Stimulated activated CD4-positive, alpha-beta T cell treated with anti-CD3 and anti-CD28 coated beads, TNF-alpha, amount 100 ng/mL, for 24 hours (primary cell): ENCODE measurements at places on chromosomes 5 and 9.

- no peak for DNase-seq
Measured at GRCh38 chr5:122291000-122291901, 20.8 kb upstream of the SNCAIP start.

- no peak for DNase-seq
Measured at GRCh38 chr5:10335711-10336470, 17.6 kb upstream of the MARCHF6 start.

- DNase-seq = no peak
Measured at GRCh38 chr9:132699956-132700355, 29.7 kb downstream of the GTF3C4 start.

- no peak for DNase-seq
Measured at GRCh38 chr5:113293068-113293974, 141.5 kb downstream of the TSSK1B start.

- no peak for DNase-seq
Measured at GRCh38 chr5:127351418-127351817, 60.8 kb downstream of the MEGF10 start.

DNA sequence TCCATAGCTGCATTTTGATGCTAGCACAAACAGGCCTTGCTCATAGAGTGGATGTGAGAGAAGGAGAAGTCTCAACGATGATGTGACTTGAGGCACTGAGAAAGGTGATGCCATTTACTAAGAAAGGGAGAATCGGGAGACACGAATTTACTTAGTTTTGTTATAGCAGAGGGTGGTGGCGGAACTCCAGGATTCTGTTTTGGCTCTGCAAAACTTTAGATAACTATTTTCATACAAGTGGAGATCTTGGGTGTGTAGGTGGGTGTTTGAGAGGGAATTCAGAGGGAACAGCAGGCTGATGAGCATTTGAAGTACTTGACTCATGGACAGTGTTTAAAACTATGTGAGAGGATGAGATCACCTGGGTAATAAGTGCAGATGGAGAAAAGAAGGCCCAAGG lies 43.2 kb downstream of the CACNA1B start:
- DNase-seq = no peak

- DNase-seq = no peak
Measured at GRCh38 chr5:52920929-52921328, 68.2 kb upstream of the ITGA2 start.

- DNase-seq = no peak
Measured at GRCh38 chr5:157362012-157362411, 96.1 kb downstream of the CYFIP2 start.

GRCh38 chr5:94316916-94317838 lies 301.2 kb downstream of the KIAA0825 start:
- DNase-seq = no peak

- no peak for DNase-seq
Measured at GRCh38 chr5:134053840-134054338, 49.1 kb upstream of the VDAC1 start.

- no peak for DNase-seq
Measured at GRCh38 chr9:122265149-122265915, 650 bp downstream of the MRRF start.

- no peak for DNase-seq
Measured at GRCh38 chr9:27404661-27405060, 107.7 kb upstream of the EQTN start.

DNA sequence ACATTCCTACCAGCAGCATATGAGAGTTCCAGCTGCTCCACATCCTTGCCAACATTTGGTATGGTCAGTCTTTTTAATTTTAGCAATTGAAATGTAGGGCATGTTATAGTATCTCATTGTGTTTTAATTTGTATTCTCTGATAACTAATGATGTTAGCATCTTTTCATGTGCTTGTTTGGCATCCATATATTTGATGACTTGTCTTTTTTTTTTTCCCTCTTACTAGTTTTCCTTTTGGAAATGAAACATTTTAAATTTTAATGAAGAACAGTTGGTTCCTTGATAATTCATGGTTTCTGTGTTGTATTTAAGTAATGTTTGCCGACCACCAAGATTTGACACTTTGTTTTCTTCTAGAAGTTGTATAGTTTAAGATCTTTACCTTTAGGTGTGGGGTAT lies 8.8 kb downstream of the OGN start:
- DNase-seq = no peak

DNA sequence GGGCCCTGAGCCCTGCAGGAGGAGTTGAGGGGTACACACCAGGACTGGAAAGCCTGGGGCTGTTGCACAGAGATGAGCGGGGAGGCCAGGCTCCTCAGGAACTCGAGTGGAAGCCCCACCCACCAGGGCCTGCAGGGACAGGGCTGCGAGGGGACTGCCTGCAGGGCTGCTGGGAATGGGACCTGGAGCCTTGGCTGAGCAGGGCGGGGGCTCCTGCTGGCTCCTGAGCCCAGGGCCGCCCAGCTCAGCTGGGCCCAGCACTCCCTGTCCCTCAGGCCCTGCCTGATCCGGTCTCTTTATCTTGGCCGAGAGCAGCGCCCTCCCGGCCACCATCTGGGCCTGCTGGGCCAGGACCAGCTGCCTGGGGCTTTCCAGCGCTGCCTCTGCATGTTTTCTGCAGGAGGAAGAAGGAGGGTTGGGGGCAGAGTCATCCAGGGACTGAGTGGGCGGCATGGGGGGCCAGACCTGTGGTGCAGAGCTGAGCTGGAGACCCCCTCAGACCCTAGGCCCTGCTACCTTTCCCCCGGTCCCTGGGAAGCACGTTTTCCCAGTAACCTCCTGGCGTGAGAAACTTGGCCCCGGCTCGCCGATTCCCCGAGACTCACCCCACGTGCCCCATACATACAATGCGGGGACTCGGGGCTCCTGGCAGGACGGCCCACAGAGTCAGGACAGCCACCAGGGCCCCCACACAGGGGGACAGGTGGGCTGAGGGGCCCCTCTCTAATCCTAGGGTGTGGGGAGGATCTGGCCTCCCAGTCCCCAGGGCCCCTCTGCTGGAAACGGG lies 9.4 kb downstream of the LCN12 start:
- DNase-seq = no peak

DNA sequence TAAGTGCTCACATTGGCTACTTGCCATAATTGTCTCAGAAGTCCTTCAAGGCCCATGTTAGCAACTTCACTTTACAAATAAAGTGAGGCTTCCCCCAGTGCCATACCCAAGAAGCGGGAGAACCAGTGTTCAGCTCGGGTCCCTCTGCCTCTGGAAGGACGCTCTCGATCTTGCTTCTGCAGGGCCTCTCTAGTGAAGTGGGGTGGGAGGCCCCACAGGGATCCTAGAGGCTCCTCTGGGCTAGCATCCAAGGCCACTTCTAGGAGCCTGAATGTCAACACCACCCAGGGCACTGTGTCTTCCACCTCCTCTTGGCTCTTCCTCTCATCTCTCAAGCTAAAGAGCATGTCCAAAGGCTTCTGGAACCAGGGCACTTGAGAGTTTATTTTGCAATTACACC lies 282.5 kb downstream of the GADD45G start:
- DNase-seq = no peak

DNA sequence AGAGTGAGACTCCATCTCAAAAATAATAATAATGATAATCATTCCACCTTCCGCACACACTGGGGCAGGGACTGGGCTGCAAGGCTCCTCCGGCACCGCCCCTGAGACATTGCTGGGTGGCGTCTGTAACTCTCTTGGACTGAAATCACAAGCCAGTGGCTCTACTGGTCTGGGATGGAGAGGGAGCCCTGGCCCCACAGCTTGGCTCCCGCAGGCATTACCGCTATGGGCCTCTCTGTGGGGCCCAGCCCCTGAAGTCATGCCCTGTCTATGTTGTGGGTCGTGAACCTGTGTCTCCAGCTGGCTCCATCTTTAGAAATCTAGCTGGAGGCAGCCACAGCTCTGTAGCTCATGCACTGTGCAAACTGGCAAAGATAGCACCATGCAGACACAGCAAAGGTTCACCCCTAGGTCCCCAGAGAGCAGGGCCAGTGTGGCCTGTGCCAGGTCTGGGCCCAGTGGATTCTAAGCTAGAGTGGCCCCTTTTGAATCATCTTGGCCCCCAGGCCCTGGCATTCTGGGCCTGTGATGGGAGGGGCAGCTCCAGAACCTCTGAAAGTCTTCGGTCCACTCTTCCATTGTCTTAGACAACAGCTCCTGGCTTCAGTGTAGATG lies 36.1 kb upstream of the COL5A1 start:
- no peak for DNase-seq

GRCh38 chr9:137590123-137590468 lies 216 bp downstream of the ZMYND19 start:
- no peak for DNase-seq

DNA sequence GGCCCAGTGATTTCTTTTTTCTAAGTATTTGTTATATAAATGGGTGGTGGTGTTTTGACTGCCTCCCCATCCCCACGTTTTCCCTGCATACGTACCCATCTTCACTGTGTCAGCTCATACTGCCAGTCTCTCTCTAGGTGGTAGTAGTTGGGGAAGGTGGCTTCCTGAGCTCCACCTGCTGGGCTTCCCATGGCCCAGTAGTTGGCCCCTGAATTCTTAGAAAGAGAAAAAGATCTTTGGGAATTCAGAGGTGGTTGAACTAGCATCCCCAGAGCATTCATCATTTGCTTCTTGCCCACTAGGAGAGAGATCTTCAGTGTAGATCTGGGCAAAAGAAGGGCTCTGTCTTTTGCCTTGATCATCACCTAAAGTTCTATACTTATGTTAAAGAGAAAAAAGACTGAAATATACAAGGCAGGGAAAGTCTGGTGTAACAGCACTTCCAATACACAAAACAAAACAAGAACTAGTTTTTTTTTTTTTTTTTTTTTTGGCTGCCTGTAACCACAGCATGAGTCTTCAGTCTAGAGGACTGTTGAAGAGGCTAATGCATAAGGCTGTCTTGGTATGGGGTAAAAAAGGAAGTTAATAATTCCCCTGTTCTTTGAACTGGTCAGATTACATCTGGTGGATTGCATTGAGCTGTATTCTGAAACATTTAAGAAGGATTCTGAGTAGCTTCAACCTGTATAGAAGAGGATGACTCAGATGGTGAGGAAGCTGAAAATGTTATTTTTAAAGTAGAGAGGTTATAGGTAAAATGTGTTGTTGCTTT lies 128.7 kb downstream of the ATG10 start:
- DNase-seq = no peak

DNA sequence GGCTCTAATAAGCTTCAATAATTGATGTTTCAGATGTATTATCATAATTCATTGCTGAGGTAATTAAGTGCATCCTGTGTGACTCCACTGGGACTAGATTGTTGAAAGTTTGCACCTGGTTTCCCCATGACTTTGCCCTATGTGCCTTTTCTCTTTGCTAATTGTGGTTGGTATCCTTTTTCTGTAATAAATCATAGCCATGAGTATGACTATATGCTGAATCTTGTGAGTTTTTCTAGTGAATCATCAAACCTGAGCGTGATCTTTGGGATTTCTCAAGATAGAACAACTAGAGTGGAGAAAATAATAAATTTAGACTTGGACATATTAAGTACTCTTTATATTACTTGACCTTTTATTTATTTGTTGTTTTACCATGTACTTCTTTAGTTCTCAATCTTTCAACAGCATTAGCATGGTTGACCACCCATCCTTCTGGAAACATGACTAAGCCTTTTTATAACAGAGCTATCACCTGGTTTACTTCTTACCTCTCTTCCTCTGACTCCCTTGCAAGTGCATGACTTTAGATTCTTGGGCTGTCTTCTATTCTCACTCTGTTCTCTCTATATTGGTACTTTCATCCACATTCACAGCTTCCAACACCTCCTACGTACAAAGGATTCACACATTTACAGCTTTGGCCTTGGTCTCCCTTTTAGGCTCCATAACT lies 239.6 kb upstream of the TAS2R1 start:
- DNase-seq = no peak

- DNase-seq = no peak
Measured at GRCh38 chr9:84151640-84152039, 171.0 kb downstream of the RMI1 start.

DNA sequence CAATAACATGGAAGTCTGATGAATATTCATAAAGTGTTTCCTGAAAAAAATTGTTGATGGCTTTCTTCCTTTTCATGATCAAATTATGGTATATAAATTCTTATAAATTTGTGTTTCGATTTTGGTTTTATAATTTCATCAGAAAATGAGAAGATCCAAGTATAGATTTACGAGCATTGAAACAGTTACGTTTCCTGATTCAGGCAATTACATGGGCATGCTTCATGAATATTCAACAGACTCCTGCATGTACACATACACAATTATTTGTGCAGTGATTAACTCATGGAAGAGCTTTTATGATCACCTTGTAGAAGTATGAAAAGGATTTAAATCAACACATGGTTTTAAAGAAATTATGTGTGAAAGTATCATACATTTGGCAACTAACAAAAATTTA lies 136.7 kb downstream of the MPDZ start:
- DNase-seq = no peak

- DNase-seq = no peak
Measured at GRCh38 chr5:11027660-11028059, 266.6 kb upstream of the DAP start.

GRCh38 chr5:153601377-153601776 lies 110.9 kb downstream of the GRIA1 start:
- DNase-seq = no peak

DNA sequence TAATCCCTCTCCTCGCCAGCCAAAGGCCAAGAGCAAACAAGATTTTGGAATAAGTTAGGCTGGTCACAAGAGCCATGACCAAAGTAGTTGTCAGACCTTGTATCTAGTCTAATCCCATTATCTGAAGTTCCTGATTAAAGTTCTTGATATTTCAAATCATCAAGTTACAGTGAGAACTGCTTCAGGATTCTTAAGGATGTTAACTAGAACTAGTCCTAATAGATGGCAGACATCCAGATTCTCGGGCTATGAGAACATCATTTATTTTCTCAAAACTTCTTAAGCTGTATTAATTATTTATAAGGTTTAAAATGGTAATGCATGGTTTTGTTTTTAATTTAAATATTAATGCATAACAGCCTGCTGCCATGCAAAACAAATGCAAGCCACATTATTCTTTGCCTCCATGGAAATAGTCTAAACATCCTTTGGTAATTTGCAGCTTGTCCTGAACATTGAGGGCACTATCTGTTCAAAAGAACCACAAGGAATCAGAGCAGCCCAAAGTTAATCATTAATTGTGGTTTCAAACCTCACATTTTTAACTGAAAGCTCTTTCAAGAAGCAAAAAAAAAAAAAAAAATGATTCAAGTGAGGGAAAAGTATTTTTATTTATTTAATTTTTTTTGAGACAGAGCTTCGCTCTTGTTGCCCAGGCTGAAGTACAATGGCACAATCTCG lies 95.1 kb downstream of the TTC39B start:
- no peak for DNase-seq
